ENCODE measurements at places on chromosomes 5 and 9. TPM values are rescaled to one million over a fixed set of nuclear protein-coding genes. Genes with fewer than 3 reads are reported as not detected.

DNA sequence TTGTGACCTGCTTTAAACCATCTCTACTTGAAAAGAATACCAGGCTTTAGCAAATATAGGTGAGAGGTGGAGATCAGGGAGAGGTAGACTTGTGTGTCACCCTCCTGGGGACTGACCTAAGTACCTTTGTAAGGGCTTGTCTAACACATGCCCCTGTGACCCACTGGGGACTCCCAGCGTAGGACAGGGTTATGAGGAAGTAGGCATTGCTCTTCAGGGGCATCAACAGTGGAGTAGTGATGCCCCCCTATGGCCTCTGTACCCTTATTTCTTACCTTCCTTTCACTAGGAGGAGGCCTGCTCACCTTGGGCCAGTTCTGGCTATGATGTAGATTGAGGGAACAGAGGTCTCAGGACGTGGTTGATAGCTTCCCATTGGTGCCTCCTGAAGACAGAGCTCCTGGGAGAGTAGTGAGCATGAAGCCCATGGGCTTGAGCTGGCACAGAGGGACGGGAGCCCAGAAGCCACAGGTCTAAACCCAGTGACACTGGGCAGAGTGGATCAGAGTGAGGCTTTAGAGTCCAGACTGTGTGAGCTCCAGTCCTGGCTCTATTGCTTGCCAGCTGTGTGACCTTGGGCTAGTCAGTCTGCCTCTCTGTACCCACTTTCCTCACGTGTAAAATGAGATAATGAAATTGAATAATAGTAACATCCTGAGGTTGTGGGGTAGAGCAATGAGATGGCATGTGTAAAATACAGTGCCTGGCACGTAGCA is 191.7 kb downstream of the AOPEP start:
- H3K4me3 ChIP-seq: peak overlapping the region; percentile 53
- H3K4me1 ChIP-seq: peaks cover 88% of the 10 kb centered on the region
- no peaks in the 10 kb centered on the region for H3K36me3 ChIP-seq
- no peaks in the 10 kb centered on the region for H3K27me3 ChIP-seq
- DNase-seq: no peak
- peak overlapping the region; percentile 91 for H3K27ac ChIP-seq

The PRRT1B gene
- 5.6 TPM for total RNA-seq

DNA sequence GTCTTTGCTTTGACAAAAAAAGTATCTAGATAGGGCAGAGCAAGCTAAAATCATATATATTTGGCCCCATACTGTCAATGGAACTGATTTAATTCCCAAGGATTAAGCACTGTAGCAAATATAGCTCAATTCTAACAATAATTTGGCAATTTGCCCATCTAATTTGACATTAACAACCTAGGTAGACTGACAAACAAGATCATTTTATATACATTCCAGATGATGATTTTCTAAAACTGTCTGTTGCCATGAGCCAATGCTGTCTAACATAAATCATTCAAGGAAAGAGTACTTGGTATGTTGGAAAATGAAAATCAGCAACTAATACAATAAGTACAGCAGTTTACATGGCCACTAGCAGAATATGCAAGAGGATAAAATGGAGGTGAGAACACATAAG is 32.1 kb downstream of the MCTP1 start:
- H3K27me3 ChIP-seq: no peaks in the 10 kb centered on the region
- no peaks in the 10 kb centered on the region for H3K36me3 ChIP-seq
- H3K27ac ChIP-seq: no peak overlapping the region
- H3K4me3 ChIP-seq: no peak overlapping the region

The RARS1 gene
- 110 TPM for total RNA-seq

DNA sequence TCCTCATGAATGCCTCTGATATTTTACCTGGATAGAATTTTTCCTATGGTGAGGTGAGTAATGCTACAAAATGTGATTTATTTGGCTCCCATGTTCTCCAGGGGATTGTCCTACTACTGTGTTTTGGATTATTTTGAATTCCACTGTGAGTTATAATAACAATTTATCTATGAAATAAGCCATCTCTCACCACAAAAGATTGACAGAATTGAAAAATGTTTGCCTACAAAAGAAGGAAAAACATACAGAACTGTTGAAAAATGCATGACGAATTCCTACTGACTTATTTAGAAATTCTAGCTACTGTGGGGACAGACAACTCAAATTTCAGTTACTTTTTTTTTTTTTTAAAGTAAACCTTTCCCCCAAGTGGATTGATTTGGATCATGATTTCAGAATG is 463.7 kb upstream of the GRIN3A start:
- no peak for DNase-seq
- H3K27ac ChIP-seq: no peak overlapping the region
- H3K27me3 ChIP-seq: no peaks in the 10 kb centered on the region
- no peak overlapping the region for H3K4me3 ChIP-seq
- H3K4me1 ChIP-seq: no peaks in the 10 kb centered on the region

DNA sequence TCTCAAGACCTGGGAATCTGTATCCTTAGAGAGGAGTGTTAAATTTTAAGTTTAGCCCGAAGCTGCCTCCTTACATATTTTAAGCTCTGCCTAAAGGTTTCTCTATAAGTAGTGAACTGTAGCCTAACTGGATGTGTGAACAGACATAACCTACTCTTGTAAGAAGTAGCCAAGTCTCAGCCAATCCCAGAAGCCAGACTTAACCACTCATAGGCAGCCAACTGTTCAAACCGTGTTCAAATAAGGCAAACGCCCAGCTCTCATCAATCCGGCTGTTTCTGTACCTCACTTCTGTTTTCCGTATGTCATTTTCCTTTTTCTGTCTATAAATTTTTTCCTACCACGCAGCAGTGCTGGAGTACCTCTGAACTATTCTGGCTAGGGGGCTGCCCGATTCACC is 58.7 kb upstream of the HRH2 start:
- no peaks in the 10 kb centered on the region for H3K4me1 ChIP-seq
- H3K27me3 ChIP-seq: peaks cover 9% of the 10 kb centered on the region
- DNase-seq: no peak
- no peak overlapping the region for H3K27ac ChIP-seq
- H3K4me3 ChIP-seq: no peak overlapping the region
- no peaks in the 10 kb centered on the region for H3K36me3 ChIP-seq

- H3K4me3 ChIP-seq: no peak overlapping the region
- no peaks in the 10 kb centered on the region for H3K36me3 ChIP-seq
- H3K27me3 ChIP-seq: peaks cover 45% of the 10 kb centered on the region
- no peaks in the 10 kb centered on the region for H3K4me1 ChIP-seq
Measured at GRCh38 chr5:514101-514485, 10.2 kb downstream of the SLC9A3 start.

The F2RL1 gene
- total RNA-seq: 10.9 TPM

- H3K27me3 ChIP-seq: no peaks in the 10 kb centered on the region
- peaks cover 25% of the 10 kb centered on the region for H3K4me1 ChIP-seq
- peaks cover 31% of the 10 kb centered on the region for H3K36me3 ChIP-seq
Measured at GRCh38 chr9:76161106-76161505, 233.1 kb downstream of the RFK start.

DNA sequence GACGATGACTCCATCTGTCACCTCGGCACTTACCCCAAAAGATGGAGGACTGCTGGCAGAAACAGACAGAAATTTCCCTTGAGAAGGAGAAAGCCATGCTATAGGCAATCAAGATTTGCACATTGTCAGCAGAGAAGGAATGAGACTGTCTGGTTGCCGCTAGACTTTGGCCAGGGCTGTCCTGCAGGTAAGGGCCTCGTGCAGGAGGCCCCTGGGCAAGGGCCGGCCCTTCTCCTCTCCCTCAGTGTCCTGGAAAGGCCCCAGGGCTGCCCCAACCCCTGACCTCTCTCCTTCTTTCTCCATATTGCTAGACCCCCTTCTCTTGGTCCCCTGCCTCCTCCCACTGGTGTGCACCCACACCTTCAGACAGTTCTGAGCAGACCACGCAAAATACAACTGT is 14.6 kb upstream of the KCNIP1 start:
- no peak overlapping the region for H3K4me3 ChIP-seq
- H3K27me3 ChIP-seq: peaks cover 11% of the 10 kb centered on the region
- no peak for DNase-seq
- H3K36me3 ChIP-seq: no peaks in the 10 kb centered on the region
- H3K4me1 ChIP-seq: peaks cover 15% of the 10 kb centered on the region

- H3K4me3 ChIP-seq: no peak overlapping the region
- H3K36me3 ChIP-seq: peaks cover 16% of the 10 kb centered on the region
- H3K4me1 ChIP-seq: peaks cover 15% of the 10 kb centered on the region
- no peak overlapping the region for H3K27ac ChIP-seq
- no peaks in the 10 kb centered on the region for H3K27me3 ChIP-seq
- DNase-seq: no peak
Measured at GRCh38 chr9:8408575-8409190, 609.1 kb upstream of the DMAC1 start.

DNA sequence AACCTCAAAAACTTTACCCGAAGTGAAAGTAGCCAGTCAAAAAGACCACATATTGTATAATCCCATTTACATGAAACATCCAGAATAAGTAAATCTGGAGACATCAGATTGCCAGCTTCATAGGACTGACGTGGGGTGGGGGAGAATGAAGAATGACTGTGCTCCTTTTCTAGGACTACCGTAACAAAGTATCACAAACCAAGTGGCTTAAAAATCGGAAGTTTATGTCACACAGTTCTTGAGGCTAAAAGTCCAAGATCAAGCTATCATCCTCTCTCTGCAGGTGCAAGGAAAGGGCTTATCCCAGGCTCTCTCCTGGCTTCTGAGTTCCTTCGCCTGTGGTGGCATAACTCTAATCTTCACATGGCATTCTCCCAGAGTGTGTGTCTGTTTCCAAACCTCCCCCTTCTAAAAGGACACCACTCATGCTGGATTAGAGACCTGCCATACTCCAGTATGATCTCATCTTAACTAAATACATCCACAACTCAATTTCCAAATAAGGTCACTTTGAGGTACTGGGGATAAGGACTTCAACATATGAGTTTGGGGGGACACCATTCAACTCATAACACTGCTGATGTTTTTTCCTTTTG is 25.5 kb downstream of the ADAM19 start:
- H3K27me3 ChIP-seq: no peaks in the 10 kb centered on the region
- no peak for DNase-seq

The SPATA31E1 gene
- total RNA-seq: not detected

GRCh38 chr5:598564-598890 is 13.6 kb upstream of the CEP72 start:
- no peak overlapping the region for H3K4me3 ChIP-seq
- peak; percentile 40 for DNase-seq
- no peaks in the 10 kb centered on the region for H3K4me1 ChIP-seq
- no peaks in the 10 kb centered on the region for H3K36me3 ChIP-seq
- H3K27ac ChIP-seq: no peak overlapping the region

The RGMB gene
- total RNA-seq: 16.7 TPM

The STPG3 gene
- total RNA-seq: 0.31 TPM

The FRMPD1 gene
- total RNA-seq: 0.36 TPM

DNA sequence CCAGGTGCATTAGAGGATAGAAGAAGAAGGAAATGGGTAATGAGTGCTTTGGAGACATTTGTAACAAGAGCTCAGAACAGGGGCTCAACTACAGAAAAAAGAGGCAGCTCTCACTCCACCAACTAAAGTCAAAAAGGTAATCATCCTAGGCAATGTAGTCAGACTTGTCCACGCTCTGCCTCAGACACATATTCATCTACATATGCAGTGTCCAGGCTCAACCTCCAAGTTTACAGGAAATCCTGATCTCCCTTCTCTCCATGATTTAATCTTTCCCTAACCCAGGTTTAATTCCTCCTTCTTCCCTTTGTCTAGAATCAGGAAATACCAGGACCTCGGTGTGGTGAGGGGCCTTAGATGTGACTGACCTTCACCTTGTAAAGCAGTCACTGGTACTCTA is 65.7 kb upstream of the SELENOP start:
- DNase-seq: no peak
- no peaks in the 10 kb centered on the region for H3K27me3 ChIP-seq
- H3K4me1 ChIP-seq: peaks cover 18% of the 10 kb centered on the region
- no peaks in the 10 kb centered on the region for H3K36me3 ChIP-seq
- no peak overlapping the region for H3K4me3 ChIP-seq

The SLC25A48 gene
- 8.2 TPM for total RNA-seq

GRCh38 chr5:52356311-52356918 is 431.3 kb upstream of the ITGA1 start:
- no peaks in the 10 kb centered on the region for H3K36me3 ChIP-seq
- no peak overlapping the region for H3K27ac ChIP-seq
- DNase-seq: no peak
- H3K4me3 ChIP-seq: no peak overlapping the region

GRCh38 chr9:127903557-127904475 is 4.4 kb upstream of the ST6GALNAC6 start:
- peak overlapping the region; percentile 72 for H3K27ac ChIP-seq
- H3K27me3 ChIP-seq: no peaks in the 10 kb centered on the region
- no peak for DNase-seq

DNA sequence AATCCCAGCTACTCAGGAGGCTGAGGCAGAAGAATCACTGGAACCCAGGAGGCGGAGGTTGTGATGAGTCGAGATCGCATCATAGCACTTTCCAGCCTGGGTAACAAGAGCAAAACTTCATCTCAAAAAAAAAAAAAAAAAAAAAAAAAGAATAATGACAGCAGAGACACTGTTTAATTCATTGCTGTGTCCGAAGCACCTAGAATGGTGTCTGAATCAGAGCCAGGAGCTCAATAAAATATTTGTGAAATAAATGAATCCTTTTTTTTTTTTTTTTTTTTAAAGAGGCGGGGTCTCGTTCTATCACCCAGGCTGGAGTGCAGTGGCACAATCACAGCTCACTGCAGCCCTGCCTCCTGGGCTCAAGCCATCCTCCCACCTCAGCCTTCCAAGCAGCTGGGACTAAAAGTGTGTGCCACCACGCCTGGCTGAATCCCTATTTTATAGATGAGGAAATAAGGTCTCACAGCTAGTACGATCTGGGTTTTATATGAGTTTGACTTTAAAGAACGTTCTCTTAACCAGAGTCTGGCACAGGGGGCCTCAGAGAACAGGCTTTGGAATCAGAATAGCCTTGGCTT is 47.8 kb downstream of the THOC3 start:
- H3K27me3 ChIP-seq: no peaks in the 10 kb centered on the region
- H3K4me1 ChIP-seq: no peaks in the 10 kb centered on the region
- no peak overlapping the region for H3K4me3 ChIP-seq
- no peak for DNase-seq

- peaks cover 13% of the 10 kb centered on the region for H3K36me3 ChIP-seq
- H3K27ac ChIP-seq: no peak overlapping the region
- DNase-seq: no peak
- H3K4me1 ChIP-seq: peaks cover 31% of the 10 kb centered on the region
- no peak overlapping the region for H3K4me3 ChIP-seq
- peaks cover 4% of the 10 kb centered on the region for H3K27me3 ChIP-seq
Measured at GRCh38 chr9:14752271-14752670, 29.7 kb upstream of the CER1 start.

The IRX2 gene
- 31.4 TPM for total RNA-seq

GRCh38 chr9:33742519-33742918 is 52.8 kb upstream of the PRSS3 start:
- peaks cover 4% of the 10 kb centered on the region for H3K4me1 ChIP-seq
- H3K36me3 ChIP-seq: no peaks in the 10 kb centered on the region
- no peak overlapping the region for H3K27ac ChIP-seq

GRCh38 chr5:40716000-40716399 is 36.3 kb downstream of the PTGER4 start:
- peaks cover 16% of the 10 kb centered on the region for H3K36me3 ChIP-seq
- no peaks in the 10 kb centered on the region for H3K27me3 ChIP-seq
- H3K4me3 ChIP-seq: no peak overlapping the region
- H3K4me1 ChIP-seq: no peaks in the 10 kb centered on the region
- H3K27ac ChIP-seq: no peak overlapping the region

The AK8 gene
- total RNA-seq: 5.5 TPM

- H3K27me3 ChIP-seq: no peaks in the 10 kb centered on the region
- no peak overlapping the region for H3K27ac ChIP-seq
Measured at GRCh38 chr5:98604301-98604700, 169.2 kb upstream of the RGMB start.
